MM.1S (cell line): ENCODE measurements at places on chromosomes 11 and 22.

DNA sequence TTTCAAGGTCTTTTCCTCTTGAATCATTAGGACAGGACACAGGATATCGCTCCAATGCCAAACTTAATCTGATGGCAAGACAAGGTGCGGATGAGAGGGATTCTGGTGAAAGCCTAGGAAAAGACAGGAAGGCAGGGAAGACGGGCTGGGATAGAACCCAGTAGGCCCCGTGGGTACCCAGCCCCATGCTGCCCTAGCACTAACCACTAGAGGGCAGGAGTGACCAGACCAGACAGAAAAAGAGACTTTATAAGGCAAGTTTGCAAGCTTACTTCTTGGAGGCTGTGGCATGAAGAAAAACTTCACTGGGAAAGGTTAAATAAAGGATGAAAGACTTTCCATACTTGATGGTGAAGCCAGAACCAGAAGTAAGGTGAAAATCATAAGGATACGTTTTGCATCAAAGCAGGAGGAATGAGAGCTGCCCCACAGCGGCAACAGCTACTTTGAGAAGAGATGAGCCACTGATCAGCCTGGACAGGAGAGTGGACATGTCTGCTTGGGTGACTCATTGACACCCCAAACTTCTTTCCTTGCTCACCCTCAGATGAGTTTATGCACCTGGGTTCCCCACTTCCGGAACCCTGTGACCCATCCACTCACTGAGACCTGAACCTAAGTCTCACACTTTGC lies 39.8 kb downstream of the SYN3 start:
- peak; percentile 42 for DNase-seq

- no peak for DNase-seq
Observed at GRCh38 chr11:66607126-66607834, 9.2 kb upstream of the RBM14 start.

- DNase-seq = no peak
Observed at GRCh38 chr22:45104313-45104712, 59.4 kb upstream of the NUP50 start.

DNA sequence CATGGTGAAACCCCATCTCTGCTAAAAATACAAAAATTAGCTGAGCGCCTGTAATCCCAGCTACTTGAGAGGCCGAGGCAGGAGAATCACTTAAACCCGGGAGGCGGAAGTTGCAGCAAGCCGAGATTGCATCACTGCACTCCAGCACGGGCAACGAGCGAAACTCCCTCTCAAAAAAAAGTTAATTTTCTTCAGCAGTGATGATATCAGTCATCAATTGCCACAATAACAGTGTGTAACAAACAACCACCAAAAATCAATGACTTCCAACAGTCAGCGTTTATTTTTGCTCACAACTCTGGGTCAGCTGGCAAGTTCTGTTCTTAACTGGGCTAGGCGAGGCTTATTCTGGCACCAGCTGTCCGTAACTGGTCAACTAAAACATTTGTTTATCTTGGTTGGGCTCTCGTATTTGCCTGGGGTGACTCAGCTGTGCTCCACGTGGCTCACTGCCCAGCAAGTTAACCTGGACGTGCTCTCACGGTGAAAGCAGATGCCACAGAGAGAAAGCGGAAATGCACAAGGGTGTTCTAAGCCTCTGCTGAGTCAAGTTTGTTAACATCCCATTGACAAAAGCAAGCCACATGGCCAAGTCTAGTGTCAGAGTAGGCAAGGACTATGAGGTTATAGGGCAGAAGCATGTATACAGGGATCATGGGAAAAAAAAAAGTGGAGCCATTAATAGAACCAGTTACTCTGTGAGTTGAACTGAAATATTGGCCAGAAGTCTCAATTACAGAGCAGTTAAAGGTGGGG lies 52.1 kb downstream of the LHFPL7 start:
- DNase-seq = peak; percentile 83

- peak; percentile 27 for DNase-seq
Observed at GRCh38 chr11:112644410-112645131, 316.6 kb upstream of the NCAM1 start.

GRCh38 chr11:18254781-18255361 lies 6.4 kb upstream of the SAA2 start:
- DNase-seq = no peak

- no peak for DNase-seq
Observed at GRCh38 chr11:18567081-18567480, 21.5 kb downstream of the UEVLD start.

- no peak for DNase-seq
Observed at GRCh38 chr11:72001834-72002591, 3.3 kb downstream of the IL18BP start.

GRCh38 chr11:78691215-78691614 lies 116.6 kb upstream of the NARS2 start:
- no peak for DNase-seq

DNA sequence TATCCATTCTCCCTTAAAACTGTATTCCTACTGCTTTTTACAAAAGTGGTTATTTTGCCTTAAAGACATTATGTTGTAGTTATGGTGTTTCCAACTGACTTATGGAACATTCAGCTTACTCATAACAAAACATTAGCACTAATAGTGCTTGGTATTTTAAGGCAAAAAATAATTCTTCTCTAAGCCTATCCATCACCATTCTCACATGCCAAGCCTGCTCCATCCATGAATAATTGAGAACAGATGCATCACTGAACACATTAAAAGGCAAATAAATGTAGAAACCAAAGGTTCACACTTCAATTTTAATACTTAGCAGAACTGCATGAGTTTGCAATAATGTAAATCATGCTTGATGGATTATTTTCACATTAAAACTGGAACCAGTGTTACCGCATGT lies 42.3 kb upstream of the DDI1 start:
- DNase-seq = no peak

- DNase-seq = no peak
Observed at GRCh38 chr11:114610984-114611944, 15.7 kb upstream of the NXPE4 start.

DNA sequence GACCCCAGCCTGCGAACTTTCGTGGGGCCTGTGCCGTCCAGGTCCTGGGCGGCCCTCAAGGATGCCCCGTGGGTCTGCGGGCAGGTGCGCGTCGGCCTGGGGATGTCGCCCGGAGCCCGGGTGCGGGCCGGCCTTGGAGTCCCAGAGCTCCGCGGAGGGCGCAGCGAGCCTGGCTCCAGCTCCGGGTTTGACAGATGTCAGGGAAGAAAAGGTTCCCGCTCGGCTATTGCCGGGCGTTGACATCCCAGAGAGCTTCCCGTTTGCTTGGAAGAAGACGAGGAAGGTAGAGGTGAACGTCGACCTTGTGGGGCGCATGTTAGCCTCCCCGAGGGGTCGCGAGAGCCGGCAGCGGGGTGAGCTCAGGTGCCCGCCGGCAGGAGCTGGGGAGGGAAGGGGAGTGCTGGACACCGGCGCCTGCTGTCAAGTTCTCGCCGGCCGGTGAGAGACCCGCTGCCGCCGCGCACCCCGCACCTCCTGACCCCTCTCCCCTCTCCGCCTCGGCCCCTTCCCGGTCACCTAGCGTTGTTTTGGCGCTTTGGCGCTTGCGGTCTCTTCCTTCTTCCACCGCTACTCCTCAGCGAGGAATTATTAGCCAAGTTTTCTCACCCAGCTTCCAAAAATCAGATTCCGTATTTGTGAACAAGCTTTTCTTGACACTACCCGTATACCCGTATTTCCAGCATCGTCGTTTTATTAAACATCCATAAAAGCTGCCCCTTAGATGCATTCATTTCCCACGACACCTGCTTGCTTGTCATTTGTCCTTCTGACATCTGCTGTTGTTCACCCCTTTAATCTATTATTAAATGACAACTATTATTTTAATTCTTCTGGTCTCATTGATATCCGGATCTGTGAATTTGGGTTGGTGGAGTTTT lies 1.3 kb downstream of the BMAL1 start:
- DNase-seq = peak; percentile 10

DNA sequence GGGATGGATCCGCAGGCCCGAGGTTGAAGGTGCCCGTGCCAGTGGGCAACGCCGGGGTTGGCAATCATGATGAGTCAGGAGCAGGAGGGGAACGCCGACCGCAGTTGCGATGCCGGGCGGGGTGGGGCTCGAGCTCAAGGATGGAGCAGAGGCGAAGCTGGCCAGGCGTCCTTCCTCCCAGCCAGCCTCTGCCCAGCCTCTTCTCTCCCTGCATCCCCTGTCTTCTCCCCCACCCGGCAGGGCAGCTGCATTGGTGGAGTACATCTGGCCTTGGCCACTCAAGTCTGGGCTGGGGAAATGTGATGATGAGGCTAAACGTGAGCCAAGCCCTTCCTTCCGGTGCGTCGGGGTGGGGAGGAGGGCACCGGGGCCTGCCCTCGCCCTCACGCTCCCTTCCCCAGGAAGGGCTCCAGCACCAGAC lies 3.9 kb downstream of the IFITM10 start:
- no peak for DNase-seq

DNA sequence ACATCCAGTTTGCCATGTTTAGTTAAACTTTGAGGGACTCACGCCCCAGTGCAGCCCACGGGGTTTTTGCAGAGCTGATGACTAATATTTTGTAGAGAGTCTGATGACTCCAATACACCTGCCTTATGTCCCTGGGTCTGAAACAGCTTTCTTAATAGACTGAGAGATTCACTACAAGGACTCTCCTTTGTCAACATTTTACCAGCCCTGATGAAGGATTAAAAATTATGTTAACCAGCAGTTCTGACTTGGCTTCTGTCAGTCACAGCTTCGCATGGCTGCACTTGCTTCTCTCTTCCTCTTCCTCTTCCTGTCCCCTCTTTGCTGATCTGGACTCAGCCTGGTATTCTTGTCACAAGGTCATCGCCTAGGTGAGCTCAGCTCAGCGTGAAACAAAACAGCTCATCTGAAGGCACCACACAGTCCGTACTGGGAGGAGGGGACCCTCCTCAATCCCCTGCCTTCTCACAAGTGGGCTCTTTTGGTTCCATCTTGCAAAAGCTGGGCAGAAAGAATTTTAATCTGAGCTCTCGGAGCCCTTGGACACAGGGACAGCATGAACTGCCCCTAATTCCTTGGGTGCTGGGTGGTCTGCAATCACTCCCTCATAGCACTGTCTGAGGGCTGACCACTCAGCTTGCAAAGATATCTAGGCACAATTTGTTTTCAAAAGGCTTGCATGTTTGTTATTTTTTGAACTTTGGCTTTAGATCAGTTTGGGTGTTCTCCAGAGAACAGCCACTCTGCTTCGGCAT lies 38.1 kb upstream of the POU2AF1 start:
- DNase-seq = peak; percentile 84

DNA sequence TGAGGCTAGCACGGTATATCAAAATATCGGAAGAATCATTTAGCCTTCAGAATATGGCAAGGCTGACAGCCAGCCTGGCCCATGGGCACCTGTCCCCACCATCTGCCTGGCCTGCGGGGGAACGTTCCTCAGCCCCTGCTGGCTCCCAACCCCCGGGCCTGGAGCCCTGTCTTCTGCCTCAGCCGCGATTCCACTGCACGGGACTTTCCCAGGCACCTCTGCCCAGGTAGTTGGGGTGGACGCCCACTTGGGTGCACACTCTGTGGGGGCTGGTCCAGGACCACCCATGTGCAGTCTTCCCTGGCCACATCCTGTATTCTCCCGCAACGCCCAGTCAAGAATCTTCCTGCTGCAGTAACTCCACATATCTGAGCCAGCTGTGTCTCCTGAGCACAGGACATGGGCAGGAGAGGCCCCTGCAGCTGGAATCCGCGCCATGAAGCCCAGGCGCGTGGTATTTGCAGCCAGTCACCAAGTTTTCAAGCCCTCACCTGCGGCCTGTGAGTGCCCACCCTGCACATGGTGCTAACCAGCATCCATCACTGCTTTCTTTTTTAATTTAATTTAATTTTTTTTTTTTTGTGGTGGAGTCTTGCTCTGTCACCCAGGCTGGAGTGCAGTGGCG lies 77.9 kb downstream of the KCNQ1 start:
- DNase-seq = no peak

DNA sequence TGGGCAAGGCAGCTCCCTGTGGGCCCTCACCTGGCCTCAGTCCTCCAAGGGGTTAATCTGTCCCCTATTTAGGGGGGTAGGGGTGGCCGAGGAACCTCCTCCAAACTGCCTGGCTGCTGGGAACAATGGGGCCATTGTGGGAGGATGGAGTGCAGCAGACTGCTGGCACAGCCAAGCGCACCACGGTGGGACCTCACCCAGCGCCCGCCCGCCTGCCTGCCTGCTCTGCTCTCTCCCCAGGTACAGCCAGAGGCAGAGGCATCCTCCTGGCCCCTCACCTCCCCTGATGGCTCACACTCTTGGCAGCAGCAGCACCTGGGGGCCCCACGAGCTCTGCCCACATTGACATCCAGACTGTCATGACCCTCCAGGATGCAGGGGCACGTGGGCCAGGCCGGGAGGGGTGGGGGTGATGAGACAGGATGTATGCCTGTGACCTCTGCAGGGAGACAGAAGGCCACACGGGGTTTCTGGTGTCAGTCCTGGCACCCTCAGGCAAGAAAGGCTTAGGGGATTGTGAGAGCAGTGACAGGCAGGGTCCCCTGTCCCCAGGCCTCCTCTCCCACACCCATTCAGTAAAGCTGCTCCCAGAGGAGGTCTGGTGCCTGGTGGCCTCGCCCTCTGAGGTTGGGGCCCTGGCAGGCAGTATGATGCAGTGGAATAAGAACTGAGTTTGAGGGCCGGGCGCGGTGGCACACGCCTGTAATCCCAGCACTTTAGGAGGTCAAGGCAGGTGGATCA lies 11.4 kb downstream of the BCL9L start:
- DNase-seq = no peak

DNA sequence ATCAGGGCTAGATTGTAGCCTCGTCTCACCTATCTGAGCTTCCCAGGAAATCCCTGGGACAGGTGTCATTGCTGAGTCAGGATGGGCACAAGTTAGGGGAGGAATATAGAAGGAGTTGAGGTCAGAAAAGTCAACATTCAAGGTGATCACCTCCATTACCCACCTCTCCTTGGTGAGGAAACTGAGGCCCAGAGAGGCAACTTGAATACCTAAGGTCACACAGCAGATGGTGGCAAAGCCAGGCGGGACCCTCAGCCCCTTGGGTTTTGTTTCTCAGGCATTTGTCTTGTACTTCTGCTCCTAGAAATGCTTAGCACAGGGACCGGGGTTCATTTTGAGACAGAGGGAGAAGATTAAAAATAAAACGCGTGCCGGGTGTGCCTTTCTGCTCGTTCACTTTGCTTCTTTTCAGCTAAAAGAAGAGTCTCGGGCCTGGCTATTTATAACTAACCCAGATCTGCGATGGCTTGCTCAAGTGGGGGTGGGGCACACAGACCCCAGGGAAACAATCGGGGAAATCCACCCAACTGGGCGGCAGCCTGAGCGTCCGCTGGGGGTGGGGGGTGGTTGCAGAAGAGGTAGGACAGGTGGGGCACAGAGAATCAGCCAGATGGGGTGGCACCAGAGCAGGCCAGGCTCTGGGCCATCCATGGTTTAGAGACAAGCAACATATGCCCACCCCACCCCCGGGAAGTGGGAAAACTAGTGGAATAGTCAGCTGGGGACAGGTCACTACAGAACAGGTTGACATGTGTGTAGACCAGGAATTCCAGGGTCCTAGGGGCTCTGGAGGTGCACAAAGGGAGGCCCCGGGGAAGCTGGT lies 3.9 kb upstream of the GNAZ start:
- DNase-seq = no peak

- no peak for DNase-seq
Observed at GRCh38 chr22:26320447-26320846, 108.6 kb upstream of the ASPHD2 start.

GRCh38 chr11:116798368-116798767 lies 6.7 kb upstream of the APOA5 start:
- no peak for DNase-seq

- no peak for DNase-seq
Observed at GRCh38 chr11:46898396-46899095, 19.8 kb downstream of the LRP4 start.
